ENCODE measurements at places on chromosomes 1 and 21.

DNA sequence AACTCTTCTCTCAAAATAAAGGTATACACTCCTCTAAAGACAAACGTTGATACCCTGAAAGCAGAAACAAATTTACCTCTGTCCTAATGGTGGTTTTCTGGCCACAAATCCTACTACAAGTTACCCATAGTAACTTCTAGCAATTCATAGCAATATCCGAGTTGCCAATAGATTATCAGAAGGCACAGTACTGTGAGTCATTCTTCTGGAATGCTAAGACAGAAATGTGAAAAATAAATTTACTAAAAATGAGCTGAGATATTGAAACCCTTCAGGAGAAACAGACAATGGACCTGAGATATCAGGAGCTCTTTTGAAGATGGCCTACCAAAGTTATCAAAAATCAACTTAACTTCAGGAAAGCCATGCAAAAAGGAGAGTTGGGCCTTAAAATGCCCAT lies 715.0 kb upstream of the ADAMTS5 start:
- H3K36me3 ChIP-seq, result no peaks in the 10 kb centered on the region
- no peak overlapping the region for H3K4me3 ChIP-seq
- H3K27me3 ChIP-seq, result no peaks in the 10 kb centered on the region
- no peak for DNase-seq
- no peaks in the 10 kb centered on the region for H3K4me1 ChIP-seq
- no peak overlapping the region for H3K27ac ChIP-seq

GRCh38 chr1:38059635-38060250 lies 13.2 kb upstream of the POU3F1 start:
- DNase-seq, result no peak
- H3K4me1 ChIP-seq, result no peaks in the 10 kb centered on the region
- H3K36me3 ChIP-seq, result no peaks in the 10 kb centered on the region
- no peak overlapping the region for H3K27ac ChIP-seq
- no peak overlapping the region for H3K4me3 ChIP-seq
- no peaks in the 10 kb centered on the region for H3K27me3 ChIP-seq

GRCh38 chr1:29360768-29361167 lies 124.4 kb downstream of the PTPRU start:
- no peaks in the 10 kb centered on the region for H3K36me3 ChIP-seq
- H3K4me1 ChIP-seq, result no peaks in the 10 kb centered on the region
- no peak for DNase-seq
- H3K27ac ChIP-seq, result no peak overlapping the region
- H3K4me3 ChIP-seq, result no peak overlapping the region

DNA sequence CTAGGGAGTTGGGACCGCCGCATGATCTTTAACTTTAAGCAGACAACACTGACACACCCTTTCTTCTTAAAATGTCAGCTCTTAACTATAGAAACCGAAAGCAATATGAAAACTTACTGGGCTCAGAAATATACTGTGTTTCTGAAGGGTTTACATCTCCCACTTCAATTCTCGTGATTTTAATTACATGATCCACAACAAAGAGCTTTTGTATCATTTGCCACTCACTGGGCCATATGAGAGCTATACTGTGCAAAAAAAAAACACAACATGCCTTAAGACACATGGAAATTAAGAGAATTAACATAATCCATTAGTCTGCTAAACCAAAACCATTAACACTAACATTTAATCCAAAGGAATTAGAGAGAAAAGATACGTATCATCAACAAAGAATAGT lies 35.0 kb upstream of the RAP1GAP start:
- peaks cover 76% of the 10 kb centered on the region for H3K36me3 ChIP-seq
- peak overlapping the region; percentile 28 for H3K27ac ChIP-seq
- H3K4me1 ChIP-seq, result no peaks in the 10 kb centered on the region
- no peak overlapping the region for H3K4me3 ChIP-seq

GRCh38 chr1:67571406-67571805 lies 113.6 kb upstream of the GADD45A start:
- H3K27ac ChIP-seq, result no peak overlapping the region
- DNase-seq, result no peak
- H3K36me3 ChIP-seq, result no peaks in the 10 kb centered on the region
- no peaks in the 10 kb centered on the region for H3K27me3 ChIP-seq
- no peak overlapping the region for H3K4me3 ChIP-seq
- H3K4me1 ChIP-seq, result no peaks in the 10 kb centered on the region

DNA sequence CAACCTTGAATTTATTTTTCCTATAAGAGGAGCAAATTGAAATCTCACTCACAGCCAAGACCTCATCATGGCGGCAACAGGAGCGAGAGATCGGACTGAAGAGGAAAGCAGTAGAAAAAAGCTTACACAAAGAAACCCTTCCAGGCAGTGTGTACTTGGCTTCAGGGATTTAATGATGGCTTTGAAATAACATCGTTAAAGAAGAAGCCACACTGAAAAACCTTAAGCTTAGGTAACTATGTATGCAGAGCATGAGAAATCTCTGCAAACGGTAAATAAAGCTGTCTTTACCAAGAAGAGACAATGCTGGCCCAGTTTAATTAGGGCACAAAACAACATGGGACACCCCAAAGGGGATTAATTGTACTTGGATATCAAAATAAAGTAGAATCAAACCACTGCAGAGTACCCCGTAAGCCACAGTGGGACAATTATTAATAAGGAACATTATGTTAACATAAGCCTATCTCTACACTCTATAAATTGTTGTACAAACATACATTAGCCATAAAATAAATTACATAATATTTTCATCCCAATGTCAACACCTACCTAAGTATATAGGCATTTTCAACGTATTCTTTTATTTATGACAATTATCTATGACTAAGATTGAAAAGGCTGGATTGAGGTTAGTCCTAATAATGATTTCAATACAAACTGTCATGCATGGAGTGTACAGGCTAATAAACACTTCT lies 360.2 kb upstream of the CHRM3 start:
- H3K27ac ChIP-seq, result no peak overlapping the region
- no peak overlapping the region for H3K4me3 ChIP-seq
- no peak for DNase-seq
- H3K27me3 ChIP-seq, result no peaks in the 10 kb centered on the region

DNA sequence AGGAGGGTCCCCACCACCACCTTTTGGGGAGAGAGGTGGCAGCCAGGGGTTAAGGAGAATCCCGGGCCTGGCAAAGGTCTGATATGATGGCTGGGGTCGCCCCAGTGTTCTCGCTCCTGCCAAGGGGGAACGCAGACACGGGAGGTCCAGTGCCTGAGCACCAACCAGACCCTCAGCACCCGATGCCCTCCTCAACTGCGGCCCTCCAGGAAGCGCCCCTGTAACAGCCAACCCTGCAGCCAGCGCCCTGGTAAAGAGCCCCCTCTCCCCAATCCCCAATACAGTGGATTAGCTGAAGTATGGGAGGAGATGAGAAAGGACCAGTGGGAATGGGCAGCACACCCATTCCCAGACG lies 10.4 kb downstream of the ADAMTSL4 start:
- DNase-seq, result no peak
- no peak overlapping the region for H3K4me3 ChIP-seq
- peak overlapping the region; percentile 95 for H3K27ac ChIP-seq
- H3K27me3 ChIP-seq, result no peaks in the 10 kb centered on the region
- peaks cover 50% of the 10 kb centered on the region for H3K4me1 ChIP-seq

DNA sequence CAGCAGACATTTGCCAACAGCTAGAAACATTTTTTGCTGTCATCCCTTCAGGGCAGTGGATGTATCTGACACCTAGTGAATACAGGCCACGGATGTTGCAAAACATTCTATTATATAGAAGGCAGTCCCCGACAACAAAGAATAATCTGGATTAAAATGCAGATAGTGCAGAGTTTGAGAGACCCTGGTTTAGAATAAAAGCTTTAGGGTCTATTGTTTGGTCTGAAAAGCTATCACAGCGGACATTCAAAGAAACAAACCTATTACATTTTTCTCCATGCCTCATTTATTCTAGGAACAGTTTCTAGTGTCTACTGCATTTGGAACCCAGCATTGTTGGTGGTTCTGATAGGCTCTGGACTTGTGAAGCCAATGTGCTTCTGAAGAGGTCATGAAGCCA lies 316.3 kb downstream of the TGFB2 start:
- no peak overlapping the region for H3K4me3 ChIP-seq
- no peaks in the 10 kb centered on the region for H3K4me1 ChIP-seq

GRCh38 chr1:113821916-113822315 lies 9.6 kb upstream of the RSBN1 start:
- H3K27me3 ChIP-seq, result no peaks in the 10 kb centered on the region
- H3K27ac ChIP-seq, result no peak overlapping the region
- DNase-seq, result no peak
- H3K4me3 ChIP-seq, result no peak overlapping the region

GRCh38 chr1:65469889-65470340 lies 49.4 kb downstream of the LEPR start:
- no peak overlapping the region for H3K27ac ChIP-seq
- no peaks in the 10 kb centered on the region for H3K4me1 ChIP-seq
- H3K27me3 ChIP-seq, result no peaks in the 10 kb centered on the region
- DNase-seq, result no peak

GRCh38 chr1:87594736-87595383 lies 266.2 kb downstream of the LMO4 start:
- H3K36me3 ChIP-seq, result no peaks in the 10 kb centered on the region
- no peak for DNase-seq
- H3K4me3 ChIP-seq, result no peak overlapping the region
- no peaks in the 10 kb centered on the region for H3K27me3 ChIP-seq
- H3K27ac ChIP-seq, result no peak overlapping the region
- H3K4me1 ChIP-seq, result no peaks in the 10 kb centered on the region

DNA sequence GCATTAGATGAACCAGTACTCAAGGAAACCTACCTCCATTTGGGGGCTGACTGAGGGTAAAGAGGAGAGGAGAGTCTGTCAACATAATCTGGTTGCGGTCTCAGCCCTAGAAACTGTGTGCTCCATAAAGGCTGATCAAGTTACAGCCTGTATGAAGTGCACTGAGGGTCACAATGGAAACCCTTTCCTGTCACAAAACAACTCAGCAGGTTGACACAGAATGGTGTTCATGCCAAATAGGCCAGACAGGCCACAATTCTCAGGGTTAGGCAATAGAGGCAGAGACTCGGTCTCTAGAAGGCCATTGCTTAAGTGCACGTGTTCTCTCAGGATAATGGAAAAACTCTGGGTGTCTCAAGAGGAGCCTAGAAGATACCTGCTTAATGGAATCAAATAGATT lies 4.1 kb upstream of the ANKRD35 start:
- H3K4me3 ChIP-seq, result no peak overlapping the region
- peaks cover 11% of the 10 kb centered on the region for H3K4me1 ChIP-seq
- no peaks in the 10 kb centered on the region for H3K36me3 ChIP-seq
- peaks cover 3% of the 10 kb centered on the region for H3K27me3 ChIP-seq
- no peak overlapping the region for H3K27ac ChIP-seq

DNA sequence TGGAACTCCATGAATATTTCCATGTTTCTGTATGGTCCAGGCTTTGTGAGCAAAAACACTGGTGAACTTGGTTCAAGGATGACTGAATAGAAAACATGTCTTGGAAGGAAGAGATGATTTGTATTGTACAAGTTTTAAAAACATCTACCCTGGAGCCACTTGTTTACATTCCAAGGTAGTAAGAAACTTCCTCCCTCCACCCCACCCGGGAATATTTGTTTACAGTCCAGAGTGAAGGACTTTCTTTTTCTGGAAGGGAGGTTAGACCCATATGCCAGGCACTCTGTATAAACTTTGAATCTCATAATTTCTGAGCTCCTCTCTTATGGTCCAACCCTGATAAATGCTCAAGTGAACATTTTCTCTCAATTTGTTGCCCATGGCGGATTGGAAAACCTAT lies 323.3 kb upstream of the LYPLAL1 start:
- H3K4me1 ChIP-seq, result no peaks in the 10 kb centered on the region
- no peaks in the 10 kb centered on the region for H3K36me3 ChIP-seq
- DNase-seq, result no peak
- H3K4me3 ChIP-seq, result no peak overlapping the region
- no peak overlapping the region for H3K27ac ChIP-seq
- no peaks in the 10 kb centered on the region for H3K27me3 ChIP-seq

DNA sequence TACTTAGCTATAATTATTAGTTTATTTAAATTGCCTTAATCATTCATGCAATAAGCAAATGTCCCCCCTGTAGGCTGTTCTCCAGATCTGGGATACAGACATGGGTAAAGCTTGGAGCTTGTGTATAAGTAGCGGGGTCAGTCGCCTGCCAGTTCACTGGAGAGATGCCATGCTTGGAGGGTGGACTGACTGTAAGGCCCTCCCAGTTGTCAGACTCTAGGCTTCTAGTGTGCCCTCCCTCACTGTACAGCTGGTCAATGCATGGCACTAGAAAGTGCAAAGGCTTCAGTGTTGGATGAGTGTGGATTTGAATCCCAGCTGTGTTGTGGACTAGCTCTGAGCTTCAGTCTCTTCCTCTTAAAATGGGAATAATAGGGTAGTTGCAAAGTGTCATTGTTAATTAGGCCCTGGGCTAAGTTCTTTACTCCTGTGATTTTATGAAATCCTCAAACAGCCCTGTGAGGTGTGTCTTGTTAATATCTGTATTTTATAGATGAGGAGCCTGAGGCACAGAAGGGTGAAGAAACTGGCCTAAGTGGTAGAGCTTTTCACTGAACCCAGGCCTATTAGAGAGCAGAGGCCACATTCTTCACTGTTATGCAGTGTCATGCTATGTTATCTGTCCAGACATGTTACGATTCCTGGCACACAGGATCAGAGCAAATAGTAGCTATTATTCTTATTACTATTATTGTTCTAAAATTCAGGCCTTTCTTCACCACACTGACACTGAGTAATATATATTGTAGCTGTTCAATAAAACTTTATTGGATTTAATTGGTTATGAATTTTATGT lies 85.9 kb downstream of the ROR1 start:
- no peak overlapping the region for H3K4me3 ChIP-seq
- no peaks in the 10 kb centered on the region for H3K36me3 ChIP-seq
- H3K27ac ChIP-seq, result no peak overlapping the region
- no peaks in the 10 kb centered on the region for H3K27me3 ChIP-seq
- H3K4me1 ChIP-seq, result no peaks in the 10 kb centered on the region
- DNase-seq, result no peak

DNA sequence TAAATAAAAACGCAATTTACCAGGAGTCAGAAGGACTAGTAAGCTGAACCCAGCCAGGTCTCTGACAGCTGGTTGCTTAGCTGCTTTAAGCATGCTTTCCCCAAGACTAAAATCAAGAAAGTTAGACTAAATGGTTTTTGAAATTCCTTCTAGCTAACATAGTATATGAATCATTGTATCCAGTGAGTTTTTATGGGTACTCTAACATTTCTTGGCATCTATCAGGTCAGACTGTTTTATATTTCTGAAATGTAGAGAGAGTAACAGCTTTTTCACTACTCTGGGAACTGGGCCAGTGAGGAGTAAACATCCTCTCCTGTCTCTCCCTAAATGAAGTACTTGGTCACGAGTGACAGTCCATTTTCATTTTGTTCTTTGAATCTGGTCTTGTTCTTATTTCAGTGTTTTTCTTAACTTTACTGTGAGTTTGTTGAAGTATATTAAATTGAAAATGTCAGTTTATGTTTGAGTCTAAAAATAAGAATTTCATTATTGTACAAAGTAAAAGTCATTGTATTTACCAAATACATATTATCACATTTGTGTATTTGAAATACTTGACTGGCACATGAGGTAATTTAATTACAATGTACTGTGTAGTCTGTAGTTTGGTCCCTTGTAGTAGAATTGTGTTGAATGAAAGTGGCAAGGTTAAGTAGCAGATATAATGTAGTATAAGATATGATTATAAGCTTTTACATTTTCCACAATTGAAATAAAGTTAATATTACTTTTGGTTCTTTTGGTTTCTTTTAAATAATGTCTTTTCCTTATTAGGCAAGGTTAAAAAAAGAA lies 47.6 kb downstream of the PKN2 start:
- no peak for DNase-seq
